ENCODE measurements at places on chromosomes 5 and 9. TPM values are rescaled to one million over a fixed set of nuclear protein-coding genes. Genes with fewer than 3 reads are reported as not detected.

DNA sequence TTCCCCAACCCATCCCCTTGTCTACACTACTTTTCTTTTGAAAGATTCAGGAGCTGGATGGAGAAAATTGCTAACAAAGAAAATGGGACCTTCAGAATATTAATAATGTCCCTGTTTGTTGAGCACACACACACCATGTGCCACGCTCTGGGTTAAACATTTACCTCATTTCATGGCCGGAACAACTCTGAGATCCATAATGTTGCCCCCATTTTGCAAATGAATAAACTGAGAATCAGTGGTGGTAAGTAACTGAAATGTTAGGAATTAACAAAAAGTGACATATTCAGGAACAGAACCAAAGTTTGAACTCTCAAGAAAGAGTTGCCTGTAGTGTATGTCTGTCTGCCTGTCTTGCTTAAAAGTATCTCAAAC lies 51.4 kb upstream of the SMAD5 start:
- DNase-seq, result no peak

DNA sequence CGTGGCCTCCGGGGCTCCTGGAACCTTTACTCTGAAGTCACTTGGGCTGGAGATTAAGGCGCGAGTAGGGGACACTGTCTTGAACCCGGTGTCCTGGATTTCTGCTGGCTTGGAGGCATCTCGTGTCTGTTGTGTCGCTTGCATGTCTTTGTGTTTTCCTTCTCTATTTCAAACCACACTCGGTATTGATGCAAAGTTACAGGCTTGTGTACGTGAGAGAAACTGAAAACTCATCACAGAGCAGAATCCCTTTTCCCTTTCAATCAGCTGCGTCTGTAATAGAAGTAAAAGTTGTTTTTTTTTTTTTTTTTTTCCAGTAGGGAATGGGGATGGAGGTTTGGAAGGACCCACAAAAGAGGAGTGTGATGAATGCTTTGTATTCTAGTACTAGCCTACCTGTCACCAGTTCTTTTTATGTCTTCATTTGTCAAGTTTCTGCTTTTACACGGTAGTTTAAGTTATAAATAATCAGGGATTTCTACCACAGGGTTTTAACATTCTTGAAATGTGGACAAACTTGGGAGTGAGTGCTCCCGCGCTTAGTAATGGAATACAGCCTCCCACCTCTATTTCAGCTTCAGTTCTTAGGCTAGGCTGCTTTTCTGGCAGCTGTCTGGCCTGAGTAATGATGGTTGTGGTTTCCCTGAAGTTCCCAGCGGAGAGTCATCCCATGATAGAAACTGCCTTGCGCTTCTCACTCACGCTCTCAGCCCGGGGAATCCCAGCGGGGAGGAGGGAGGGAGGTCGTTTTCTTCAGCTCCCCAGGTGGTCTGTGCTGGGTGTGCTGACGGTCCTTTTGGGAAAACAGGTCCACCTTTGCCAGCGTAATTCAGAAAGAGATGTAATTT lies 763 bp downstream of the TJP2 start:
- DNase-seq, result peak; percentile 62

DNA sequence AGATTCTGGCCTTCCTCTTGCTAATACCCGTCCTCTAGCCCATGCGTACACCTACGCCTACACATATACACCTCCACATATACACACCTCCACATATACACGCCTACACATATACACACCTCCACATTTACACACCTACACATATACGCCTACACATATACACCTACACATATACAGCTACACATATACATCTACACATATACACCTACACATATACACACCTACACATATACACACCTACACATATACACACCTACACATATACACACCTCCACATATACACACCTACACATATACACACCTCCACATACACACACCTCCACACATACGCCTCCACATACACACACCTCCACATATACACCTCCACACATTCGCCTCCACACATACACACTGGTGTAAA lies 27.2 kb downstream of the AK3 start:
- DNase-seq, result no peak

DNA sequence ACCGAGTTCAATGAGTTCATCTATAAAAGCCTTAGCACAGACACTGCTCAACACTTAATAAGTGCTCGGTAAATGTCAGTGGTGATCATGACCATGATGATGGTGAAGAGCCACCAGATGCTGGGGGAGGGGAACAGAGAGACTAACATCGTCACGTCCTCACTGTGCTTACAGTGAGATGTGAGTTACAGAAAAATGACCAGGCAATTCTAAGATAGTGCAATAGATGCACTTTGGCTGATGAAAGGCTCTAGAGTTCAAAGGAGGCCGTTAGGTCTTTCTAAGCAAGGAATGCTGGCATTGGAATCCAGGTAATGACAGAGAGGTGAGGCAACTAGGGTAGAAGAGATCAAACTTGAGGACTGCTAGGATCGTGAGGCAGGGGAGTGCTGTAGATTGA lies 36.7 kb downstream of the ARL15 start:
- DNase-seq, result no peak

GRCh38 chr9:22354699-22355384 lies 91.8 kb upstream of the DMRTA1 start:
- DNase-seq, result no peak

DNA sequence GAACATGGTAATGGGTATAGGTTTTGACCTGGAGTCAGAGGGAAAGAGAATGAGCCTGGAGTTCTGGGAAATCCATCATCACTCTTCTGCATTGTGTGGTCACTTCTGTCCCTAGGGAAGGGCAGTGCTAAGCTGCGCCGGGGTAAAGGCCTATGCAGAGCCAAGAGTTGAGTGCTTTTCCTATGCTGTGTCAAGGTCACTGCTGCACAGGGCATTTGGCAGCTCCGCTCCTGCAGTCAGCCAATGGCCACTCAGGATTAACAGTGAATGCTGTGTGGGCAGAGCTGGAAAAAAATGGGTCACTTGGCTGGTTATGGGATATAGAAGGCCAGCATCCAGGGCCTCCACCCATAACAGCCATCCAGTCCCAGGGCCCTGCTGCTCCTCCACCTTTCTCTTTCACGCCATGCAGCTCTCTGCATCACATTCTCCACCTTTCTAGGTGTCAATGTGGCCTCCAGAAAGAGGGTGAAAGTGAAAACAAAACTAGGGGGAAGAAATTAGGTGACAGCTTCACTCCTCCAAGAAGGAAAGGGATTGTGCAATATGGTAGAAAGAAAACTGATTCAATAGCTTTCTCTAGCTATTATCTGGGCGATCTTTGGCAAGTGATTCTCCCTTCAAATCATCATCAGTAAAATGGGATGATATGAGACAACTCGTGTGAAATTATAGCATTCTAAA lies 279.3 kb upstream of the ANKRD55 start:
- peak; percentile 63 for DNase-seq

FAM78A gene
- 37.9 TPM for polyA plus RNA-seq

Measured in heart left ventricle (tissue), 16 donors.